ENCODE measurements at places on chromosomes 1 and 21. TPM values are rescaled to one million over a fixed set of nuclear protein-coding genes. Genes with fewer than 3 reads are reported as not detected.

DNA sequence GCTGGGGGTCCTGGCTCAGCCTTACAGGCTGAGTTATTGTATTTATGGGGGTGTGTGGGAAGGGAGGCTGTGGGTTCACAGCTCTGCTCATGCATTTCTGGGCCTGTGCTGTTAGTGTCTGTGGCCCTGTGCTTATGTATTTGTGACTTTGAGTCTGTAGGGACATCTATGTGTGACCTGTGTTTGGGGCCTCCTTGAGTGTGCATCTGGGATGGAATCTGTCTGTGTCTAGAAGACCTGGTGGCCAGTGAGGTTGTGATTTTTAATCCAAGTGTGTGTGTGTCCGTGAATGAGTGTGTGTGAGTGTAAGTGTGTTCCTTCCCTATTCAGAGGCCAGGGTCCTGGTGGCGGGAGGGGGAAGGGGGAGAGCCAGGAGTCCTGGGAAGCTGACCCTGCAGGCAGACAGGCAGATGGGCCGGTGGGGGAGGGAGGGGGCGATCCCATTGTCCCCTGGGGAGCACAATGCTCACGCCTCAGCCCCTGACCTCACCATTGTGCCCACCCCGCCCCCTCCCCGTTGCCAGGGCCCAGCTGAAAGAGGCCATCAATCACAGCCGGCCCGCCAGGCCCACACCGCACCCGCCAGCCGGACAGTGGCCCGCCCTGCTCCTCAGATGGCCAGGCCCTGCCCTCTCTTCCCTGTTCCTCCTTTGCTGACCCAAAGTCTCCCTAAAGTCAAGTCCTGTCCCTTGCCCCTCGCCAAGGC lies 19.6 kb downstream of the SLC27A3 start:
- DNase-seq: no peak

- no peak for DNase-seq
These were observed 513 bp upstream of the HHAT start for GRCh38 chr1:210328032-210328745.

Gene RAB29
- 43.2 TPM for total RNA-seq

DNA sequence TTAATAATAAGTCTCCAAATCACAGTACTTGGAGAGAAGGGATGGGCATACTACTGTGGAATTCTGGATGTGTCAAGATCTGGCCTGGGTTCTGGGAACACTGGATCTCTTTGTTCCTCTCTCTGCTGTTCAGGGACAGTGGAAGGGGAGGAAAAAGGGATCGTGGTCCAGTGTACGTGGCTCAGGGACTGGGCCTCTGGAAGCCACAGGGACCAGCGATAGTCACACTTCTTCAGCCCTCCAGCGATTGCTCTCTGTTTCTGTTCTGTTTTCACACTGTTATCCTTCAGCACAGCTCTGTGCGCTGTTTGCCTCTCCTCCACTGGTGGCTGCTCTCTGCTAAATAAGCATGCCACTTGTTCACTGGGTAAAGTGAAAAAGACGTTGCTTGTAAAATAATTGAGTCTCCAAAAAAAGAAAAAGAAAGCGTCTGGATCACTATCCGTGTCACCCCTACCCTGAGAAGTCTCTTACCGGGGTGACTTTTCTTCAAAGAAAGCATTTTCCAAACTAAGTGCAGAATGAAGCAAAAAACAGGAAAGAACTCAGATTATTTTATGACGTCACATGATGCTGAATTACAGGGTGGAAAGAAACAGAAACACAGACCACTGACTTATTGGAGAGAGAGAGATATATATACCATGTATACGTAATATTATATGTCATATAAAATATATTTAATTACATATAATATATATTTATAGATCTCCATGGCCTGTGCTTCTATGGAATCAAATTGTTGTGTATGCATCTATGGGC lies 279.4 kb downstream of the RGS7 start:
- no peak for DNase-seq
